ENCODE measurements at places on chromosomes 5 and 9.

DNA sequence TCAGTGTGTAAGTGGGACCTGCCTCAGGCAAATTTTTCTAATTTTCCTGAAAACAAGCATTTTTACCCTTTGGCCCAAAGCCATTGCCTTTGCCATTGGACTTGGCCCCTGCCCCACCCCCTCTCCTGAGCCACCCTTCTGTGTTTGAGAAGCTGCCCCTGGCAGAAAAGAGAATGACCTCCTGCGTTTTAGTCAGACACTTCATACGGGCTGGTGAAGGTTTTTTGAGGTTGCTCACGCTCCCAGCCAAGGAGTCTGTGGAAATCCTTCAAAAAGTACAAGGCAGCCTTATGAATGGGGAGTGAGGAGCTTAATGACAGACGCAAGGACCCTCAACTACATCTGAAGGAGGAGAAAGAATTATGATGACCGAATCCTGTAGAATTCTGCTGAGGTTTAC lies 308.9 kb downstream of the SLIT3 start:
- DNase-seq = no peak

GRCh38 chr5:169226895-169227294 lies 74.0 kb downstream of the SLIT3 start:
- DNase-seq = no peak

DNA sequence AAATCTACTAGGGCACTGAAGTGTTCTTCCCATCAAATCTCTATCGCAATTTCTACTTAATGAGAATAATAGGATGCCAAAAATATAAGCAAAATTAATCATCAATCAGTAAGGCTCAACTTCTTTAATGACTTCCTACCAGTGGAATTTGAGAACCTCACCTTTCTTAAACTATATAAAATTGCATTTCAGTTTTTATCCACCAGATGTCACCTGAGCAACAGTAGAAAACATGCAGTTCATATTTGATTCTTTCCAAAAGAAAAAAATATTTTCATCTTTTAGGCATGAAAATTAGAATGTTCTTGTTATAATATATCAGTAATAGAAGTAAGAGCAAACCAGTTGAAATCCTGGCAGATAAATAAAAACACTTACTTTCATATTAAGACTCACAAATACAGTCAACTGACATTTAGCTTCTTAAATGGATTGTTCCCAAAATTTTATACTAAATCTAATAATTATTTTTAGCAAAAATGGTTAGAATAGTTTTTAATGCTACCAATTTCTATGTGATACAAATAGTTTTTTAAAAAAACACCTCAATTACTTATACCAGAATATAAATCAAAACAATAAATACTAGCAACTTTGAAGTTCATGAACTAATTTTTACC lies 13.4 kb upstream of the CCDC112 start:
- peak; percentile 89 for DNase-seq

- DNase-seq = no peak
Observed at GRCh38 chr5:65926893-65927292, 518 bp downstream of the ERBIN start.

DNA sequence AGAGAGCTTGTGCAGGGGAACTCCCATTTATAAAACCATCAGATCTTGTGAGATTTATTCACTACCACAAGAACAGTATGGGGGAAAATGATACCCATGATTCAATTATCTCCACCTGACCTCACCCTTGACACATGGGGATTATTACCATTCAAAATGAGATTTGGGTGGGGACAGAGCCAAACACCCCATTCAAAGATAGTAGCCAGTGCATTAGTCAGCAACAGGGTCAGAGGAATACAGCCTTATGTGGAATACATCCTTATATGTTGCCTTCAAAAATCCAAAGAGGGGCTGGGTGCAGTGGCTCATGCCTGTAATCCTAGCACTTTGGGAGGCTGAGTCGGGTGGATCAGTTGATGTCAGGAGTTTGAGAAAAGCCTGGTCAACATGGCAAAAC lies 563.2 kb downstream of the CCDC171 start:
- no peak for DNase-seq

GRCh38 chr5:141250576-141250975 lies 5.4 kb downstream of the PCDHB15 start:
- no peak for DNase-seq

GRCh38 chr5:76690704-76691466 lies 25.0 kb upstream of the F2R start:
- DNase-seq = peak; percentile 12

- no peak for DNase-seq
Observed at GRCh38 chr5:147065071-147065470, 169.8 kb upstream of the STK32A start.

- DNase-seq = no peak
Observed at GRCh38 chr5:60634051-60634450, 65.9 kb downstream of the DEPDC1B start.

DNA sequence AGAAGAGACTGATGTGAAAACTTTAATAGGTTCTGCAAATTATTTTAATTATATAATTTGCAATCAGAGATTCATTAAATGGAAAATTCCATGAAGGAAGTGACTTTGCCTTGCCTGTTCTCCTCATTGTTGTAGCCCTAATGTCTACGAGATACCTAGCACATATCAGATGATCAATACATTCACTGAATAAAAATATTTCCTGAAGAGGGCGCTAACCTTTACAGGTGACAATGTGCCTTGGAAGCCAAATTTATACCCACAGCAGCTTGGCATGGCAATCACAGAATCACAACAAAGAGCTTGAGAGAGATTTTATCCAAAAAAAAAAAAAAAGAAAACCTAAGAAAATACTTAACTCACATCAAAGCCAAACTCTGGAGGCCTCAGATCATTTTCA lies 17.4 kb downstream of the HAUS6 start:
- DNase-seq = peak; percentile 49

DNA sequence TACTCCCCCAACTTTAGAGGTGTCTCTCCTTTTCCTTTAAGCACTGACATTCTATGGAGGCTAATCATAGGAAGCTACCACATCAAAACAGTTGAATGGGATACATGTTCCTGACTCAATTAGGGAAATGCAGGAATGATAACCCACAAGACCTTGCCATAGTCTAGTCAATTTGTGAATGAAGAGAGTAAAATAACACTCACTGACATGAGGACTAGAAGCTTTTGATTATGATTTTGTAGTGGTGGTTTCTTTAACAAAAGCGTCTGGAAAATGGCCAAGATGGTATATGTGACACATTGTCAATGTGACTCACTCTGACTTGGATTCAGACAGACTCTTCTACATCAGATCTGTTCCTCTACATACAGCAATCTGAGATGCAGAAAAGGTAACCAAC lies 13.7 kb upstream of the PRELID2 start:
- no peak for DNase-seq

- DNase-seq = no peak
Observed at GRCh38 chr9:78470216-78470615, 173.3 kb downstream of the PSAT1 start.

DNA sequence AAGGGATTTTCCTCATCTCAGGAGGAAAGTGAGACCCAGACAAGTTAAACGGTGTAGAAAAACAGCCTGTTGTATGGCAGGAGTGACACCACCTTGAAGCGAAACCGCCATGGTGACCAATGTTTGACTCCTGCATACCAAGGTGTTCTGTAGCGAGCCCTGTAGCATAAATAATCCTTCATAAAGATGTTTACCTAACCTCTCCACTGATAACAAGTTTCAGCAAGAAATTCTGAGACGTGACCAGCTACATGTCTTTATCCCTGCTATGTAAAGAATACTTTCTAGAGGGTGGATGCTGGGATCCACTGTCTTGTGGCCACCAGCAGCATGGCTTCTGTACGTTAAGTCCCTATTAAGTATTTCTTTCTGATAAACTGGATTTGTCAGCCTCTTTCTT lies 148.1 kb downstream of the MPDZ start:
- no peak for DNase-seq

DNA sequence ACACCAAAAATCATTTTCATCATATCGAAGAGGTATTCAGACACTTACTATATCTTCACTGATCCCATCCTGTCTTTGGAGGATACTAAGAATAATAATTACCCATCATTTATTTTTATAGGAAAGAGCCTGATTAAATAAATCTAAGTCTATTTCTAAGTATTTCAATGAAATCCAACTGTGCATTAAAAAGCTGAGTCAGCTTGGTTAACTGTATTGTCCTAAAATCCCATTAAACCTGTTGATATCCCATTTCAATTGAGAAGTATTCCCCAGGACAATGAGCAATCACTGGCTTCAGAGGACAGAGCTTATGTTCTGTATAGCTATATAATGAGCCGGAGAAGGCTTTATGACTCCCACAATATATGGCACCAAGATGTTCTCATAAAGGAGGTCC lies 142.0 kb upstream of the RORB start:
- no peak for DNase-seq

DNA sequence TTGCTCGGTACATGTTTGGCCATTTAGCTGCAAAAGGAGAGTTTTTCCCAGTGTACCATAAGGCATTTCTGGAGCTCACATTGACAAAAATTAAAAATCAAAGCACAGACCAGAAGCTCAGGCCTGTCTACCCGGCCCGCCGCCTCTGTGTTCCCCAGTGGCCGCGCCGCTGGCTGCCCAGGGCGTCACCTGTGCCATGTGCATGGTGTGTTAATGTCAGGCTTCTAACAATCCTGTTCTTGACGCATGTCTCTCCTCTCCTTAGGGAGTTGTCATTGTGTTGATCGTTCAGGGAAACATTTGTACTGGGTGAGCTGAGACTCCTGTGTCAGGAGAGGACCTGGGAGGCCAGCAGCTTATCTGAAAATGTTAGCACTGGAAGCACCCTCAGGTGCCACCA lies 9.6 kb upstream of the NTNG2 start:
- no peak for DNase-seq

GRCh38 chr9:68457803-68458202 lies 82.9 kb downstream of the TMEM252 start:
- no peak for DNase-seq

- no peak for DNase-seq
Observed at GRCh38 chr5:154524859-154525258, 46.8 kb upstream of the HAND1 start.

- no peak for DNase-seq
Observed at GRCh38 chr9:97675655-97676054, 21.5 kb downstream of the XPA start.

DNA sequence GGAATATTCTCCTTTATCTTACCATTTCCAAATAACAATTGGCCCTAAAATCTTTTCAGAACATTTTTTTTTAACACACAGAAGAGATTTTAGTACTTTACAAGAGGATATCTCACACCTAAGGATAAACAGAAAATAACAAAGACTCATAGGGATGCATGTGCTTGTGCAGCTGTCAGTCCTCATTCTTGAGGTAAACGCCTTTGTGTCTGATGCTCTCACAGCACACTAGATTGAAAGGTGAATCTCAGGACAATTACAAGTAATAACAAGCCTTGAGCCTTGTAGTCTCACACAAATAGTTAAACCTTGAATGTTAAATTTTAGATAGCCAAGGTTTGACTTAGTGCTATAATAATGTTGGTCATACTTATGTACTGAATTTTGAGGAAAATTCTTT lies 439.2 kb downstream of the PTPRD start:
- DNase-seq = no peak

DNA sequence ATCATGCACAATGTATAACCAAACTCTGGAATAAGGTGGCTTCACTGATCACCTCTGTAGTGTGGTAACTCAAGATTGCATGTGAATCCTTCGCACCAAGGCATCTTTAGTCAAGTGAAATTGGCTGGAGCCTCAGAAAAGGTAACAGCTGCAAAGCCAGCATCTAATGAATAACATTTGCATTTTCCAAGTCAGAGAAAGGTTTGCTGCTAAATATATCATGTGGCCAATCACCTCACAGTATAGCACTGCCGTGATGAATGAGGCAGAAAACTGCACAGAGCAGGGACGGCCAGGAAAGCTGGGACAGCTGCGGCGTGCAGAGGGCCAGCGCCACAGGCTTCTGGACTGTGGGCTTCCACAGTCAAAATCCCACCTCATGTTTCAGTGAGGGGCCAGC lies 18.5 kb downstream of the MRPS27 start:
- DNase-seq = no peak

DNA sequence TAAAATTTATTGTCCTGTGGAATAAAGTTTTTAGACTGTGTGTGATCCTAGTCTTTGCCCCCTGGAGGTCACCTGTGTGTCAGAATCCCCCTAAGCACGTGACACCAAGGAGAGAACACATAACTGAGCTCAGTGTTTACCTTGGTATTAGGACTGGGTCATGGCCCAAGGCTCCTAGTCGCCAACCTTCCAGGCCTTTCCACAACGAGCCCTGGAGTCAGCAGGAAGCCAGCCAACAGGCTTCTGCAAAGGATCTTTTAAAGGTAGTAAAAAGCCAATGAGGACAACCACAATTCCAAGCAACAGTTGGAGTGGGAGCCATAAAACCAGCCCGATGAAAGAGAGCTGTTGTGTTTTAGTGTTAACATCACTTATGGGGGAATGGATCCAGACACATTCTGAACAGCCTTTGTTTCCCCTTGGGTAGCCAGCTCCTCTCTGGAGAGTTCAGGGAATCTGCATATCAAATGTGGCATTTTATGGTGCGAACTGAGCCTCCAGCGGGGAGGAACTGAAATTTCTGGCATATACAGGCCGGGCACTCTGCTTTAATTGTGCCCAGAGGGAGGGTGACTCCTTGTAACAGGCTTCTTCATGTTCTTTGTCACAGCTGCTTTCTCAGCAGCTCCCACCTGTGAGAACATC lies 239.9 kb downstream of the FSTL4 start:
- DNase-seq = no peak

All from spinal cord (tissue), 10 donors.